ENCODE measurements at places on chromosomes 3 and 15.

GRCh38 chr3:134065252-134066157, 35.8 kb upstream of the SLCO2A1 start:
- no peak for DNase-seq

DNA sequence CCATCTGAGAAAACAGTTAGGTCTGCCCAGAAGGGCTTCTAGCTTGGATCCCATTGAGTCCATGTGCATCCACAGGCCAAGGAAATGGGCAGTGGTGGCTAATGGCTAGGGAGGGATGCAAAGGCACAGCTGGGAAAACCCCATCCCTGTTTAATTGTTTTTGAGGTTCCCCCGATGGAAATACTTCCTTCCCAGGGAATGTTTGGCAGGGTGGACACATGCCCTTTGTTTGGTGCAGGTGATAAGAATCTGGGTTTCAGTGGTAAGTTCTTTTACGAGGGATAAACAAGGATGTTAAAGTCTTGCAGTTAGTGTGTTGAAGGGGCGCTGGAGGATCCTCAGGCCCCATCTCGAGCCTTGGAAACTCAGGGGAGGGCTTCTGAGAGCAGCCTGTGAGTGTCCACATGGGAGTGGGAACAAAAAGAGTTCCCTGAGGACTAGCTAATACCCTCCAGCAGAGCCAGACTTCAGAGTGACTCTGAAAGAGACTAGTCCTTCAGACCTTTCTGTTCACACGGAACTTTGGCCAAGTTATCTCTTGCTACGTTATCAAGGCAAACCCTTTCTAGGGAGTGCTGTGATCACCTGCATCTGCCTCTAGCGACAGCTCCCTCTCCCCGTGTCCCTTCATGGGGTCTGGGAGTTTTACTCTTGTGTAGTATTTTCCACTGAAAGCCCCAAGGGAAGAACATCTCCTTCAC, 17.4 kb downstream of the PTPRG start:
- no peak for DNase-seq

GRCh38 chr3:146026547-146026946, 134.4 kb downstream of the PLOD2 start:
- DNase-seq: no peak

DNA sequence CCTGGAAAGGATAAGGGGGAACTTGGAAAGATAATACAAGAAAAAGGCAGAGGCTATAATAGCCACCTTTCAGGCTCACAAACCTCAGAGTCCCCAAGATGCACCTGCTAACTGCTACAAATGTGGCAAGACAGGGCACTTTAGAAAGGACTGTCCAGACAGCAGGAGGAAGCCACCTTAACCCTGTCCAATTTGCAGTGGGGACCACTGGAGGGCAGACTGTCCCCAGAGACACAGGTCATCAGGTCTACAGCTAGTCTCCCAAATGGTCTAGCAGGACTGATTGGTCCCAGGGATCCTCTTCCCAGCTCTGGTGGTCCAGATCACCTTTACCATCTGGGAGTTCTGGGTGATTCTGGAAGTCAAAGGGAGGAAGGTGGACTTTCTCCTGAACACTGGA, 882.5 kb upstream of the GBE1 start:
- no peak for DNase-seq

DNA sequence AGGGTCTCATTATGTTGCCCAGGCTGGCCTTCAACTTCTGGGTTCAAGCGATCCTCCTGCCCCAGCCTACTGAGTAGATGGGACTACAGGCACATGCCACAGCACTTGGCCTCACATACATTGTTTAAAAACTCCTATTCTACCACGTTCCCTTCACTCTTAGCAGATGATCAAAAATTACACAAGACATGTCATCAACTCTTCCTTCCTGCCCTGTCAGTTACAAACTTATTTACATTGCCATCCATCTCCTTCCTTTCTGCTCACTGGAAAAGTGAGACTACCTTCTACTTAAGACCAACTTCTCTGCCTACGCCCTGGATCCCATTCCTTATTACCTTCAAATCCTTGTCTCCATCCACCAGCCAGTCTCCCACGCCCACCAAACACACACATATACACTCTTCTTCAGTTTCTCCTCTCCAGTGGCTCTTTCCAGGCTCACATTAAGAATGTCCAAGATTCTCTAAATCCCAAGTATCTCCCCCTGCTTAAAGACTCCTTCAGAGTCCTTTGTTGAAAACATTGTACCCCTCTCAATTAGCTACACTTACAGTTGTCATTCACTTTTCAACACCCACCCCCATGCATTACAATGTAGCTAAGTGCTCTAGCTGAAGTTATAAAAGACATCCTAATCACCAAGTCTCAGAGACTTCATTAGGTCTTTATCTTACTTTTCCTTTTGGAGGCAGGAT, 4.3 kb downstream of the PEAK1 start:
- no peak for DNase-seq

DNA sequence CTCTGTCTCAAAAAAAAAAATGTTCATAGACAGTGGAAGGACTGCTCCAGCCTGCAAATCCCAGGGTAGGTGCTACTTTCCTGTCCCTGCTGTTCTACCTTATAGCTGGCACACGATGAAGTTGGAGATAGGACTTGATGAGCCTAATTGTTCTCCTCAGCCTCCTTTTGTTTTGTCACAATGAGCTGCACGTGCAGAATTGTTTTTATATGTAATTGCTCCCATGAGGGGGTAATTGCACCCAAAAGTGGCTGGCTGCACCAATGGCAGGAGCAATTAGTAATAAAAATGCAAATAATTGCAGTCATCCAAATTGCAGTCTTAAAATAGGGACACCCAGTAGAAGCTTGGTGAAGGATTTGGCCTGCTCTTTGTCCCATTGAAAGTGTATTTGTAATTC, 63.0 kb upstream of the PFN2 start:
- no peak for DNase-seq

- no peak for DNase-seq
Measured at GRCh38 chr3:185040425-185040824, 112.4 kb downstream of the C3orf70 start.

Data from globus pallidus (tissue), 1 donor.